Stimulated activated CD8-positive, alpha-beta memory T cell treated with anti-CD3 and anti-CD28 coated beads, Interleukin-12 subunit alpha, Interleukin-12 subunit beta, amount 100 ng/mL, for 1 hour (primary cell): ENCODE measurements at places on chromosomes 5 and 9.

GRCh38 chr5:127338501-127338900 is 47.9 kb downstream of the MEGF10 start:
- no peak for DNase-seq

DNA sequence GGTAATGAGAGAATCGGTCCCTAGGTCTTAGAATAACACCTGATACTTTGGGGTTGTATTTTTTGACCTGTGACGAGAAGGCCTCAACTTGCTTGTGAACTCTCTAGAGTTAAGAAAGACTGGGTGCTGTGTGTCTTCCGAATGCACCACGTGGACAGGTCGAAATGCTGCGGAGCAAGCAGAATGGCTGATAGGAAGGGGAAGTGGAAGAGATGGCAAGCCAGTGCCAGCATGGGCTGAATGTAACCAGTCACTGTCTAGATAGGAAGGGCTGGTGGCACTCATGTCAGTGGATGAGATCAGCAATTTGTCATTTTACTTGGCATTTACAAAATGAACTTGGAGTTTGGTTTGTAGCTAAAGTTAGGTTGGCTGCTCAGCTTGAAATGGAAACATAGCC is 5.6 kb downstream of the OTULINL start:
- DNase-seq, result no peak

DNA sequence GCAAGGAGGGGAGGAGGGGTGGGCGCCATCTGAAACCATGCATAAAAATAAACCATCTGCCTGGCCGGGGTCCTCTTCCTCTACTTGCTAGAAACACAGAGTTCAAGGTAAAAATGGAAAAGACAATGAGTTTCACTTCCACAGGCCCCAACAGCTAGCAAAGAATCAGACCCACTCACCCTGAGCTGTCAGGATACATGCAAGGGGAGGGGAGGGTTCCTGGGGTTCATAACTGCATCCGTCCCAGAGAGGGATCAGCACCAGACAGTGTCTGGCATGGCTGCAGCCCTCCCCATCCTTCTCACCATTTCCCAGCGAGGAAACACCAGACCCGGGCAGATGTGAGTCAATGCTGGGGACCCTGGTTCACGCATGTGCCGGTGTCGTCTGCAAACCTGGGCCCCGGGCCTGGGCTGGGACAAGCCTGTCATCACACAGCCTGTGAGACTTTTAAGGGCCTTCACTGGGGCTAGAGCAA is 55.4 kb downstream of the SEMA4D start:
- no peak for DNase-seq

DNA sequence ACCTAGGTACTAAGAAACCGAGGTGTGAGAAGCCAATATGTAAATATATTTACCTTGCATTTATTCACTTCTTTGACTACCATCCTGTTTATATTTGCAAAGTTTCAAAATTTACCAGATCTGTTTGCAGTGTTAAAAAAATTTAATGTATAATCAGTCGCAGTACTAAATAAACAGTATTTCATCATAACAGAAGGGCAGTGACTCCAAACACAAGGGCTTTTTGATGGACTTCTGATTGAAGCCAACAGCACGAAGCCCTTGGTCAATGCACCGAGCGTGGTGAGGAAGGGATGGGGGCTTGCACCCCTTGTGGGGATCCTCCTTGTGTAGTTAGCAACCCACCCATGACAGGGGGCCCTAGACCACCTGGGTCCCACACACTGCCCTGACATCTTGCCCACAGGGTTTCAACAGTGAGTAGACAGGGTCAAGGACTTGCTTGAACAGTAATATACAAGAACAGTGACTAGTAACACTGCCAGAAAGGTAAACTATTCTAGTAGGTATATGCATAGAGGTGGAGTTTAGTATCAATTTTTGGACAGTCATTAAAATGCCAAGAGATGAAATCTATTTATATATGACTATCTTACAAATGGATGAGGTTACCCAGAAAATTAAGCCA is 52.6 kb upstream of the TBC1D9B start:
- no peak for DNase-seq

DNA sequence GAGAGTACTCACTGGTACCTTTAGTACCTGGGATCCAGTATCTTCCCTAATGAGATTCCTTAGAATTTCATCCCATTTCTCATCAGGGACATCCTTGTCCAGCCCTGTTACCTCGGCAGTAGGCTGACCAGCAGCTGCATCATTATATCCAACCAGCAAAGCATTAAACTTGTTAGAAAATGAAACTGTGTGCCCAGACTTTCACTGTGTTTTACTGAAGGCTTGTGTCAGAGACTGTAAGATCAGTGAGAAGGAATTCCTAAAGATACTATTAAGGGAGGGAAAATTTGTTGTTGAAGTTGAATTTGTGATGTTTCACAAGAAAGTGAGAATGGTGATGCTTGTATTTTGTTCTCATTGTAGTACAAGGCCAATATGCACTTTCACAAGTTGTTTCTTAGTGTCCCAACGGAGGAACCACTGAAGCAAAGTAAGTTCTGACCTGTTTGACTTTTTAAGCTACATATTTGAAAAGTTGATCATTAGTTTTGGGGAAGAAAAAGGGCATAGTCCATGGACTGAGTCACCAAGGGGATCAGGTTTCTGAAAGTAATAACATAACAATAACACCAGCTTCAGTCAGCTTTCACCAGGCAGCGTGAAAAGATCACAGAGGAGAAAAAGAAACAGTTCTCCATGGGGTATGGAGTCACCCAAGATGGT is 48.8 kb downstream of the GRAMD2B start:
- DNase-seq, result no peak
